Fibroblast of upper back skin (primary cell): ENCODE measurements at places on chromosomes 4 and X.

GRCh38 chrX:12770440-12770839 is 20.8 kb upstream of the PRPS2 start:
- DNase-seq, result no peak

GRCh38 chr4:30256116-30256832 is 463.9 kb upstream of the PCDH7 start:
- DNase-seq, result no peak

DNA sequence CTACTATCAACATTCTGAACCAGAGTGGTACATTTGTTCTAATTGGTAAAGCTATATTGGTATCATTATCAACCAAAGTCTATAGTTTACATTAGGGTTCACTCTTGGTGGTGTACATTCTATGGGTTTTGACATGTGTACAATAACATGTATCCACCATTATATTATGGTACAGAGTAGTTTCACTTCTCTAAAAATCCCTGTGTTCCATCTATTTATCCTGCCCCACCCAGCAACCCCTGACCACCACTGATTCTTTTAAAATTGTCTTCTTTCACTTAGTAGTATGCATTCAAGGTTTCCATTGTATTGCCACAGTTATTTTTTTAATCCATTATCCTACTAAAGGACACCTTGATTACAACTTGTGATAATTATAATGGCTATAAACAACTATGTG is 15.3 kb upstream of the TMPRSS11D start:
- no peak for DNase-seq

- DNase-seq, result no peak
Measured at GRCh38 chr4:101067383-101067782, 279.9 kb downstream of the PPP3CA start.

GRCh38 chr4:26607776-26608175 is 23.9 kb downstream of the TBC1D19 start:
- no peak for DNase-seq

DNA sequence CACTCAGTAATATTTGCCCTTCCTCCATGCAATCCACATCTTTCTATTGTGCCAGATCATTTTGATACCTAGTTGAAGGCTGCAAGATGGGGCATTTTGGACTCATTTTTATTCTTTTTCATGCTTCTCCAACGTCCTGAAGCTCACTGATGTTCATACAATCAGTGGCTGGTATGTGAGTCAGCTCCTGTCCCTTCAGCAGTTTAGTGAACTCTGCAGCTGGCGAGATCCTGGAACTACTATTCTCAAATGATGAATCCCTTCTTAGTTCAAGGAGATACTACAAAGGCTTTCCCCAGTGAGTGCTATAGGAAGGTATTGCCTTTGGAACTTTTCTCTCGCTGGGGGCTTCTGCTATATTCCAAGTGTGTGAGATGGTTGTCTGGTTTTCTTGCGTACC is 9.6 kb upstream of the CCDC149 start:
- peak; percentile 41 for DNase-seq

GRCh38 chrX:135544338-135544948 is 24.0 kb downstream of the INTS6L start:
- no peak for DNase-seq

- no peak for DNase-seq
Measured at GRCh38 chr4:189547559-189547958, 393.1 kb upstream of the FRG1 start.

- peak; percentile 32 for DNase-seq
Measured at GRCh38 chr4:92334716-92335350, 31.1 kb downstream of the GRID2 start.

DNA sequence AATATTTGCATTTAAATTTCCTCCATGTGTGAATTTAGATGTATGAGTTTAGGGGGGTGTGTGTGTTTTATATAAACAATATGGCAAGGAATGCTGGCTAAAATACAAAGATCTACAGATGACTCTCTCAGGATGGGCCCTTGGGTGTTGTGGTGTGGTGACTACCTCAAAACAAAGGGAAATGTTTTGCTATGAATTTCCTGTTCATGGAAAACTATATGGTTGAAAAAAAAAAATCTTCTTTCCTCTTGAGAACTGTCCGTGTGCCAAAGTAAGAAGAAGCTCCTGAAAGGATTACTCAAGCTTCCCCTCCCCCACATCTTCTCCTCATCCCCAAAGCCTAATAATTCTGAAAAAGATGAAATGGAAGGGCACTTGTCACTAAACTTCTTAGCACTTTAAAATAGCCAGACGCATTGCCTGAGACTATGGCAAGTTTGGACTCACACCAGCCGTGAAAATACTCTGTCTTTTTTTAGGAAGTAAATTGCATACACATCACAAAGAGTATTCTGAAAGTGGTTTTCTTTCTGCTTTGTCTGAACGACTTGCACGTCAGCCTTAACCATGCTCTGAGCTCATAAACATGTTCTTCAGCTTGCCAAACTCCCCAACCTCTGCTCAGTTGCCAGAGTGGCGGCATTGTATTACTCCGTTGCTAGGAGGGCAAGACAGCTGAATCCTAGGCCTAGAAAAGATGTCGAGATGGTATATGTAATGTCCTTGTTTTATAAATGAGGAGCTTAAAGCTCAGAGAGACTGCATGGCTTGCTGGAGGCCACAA is 250.4 kb upstream of the JADE1 start:
- peak; percentile 87 for DNase-seq

- DNase-seq, result no peak
Measured at GRCh38 chr4:14865804-14866203, 136.5 kb upstream of the CPEB2 start.

GRCh38 chrX:146433771-146434170 is 375.8 kb upstream of the CXorf51B start:
- DNase-seq, result no peak

GRCh38 chr4:168876106-168876505 is 133.9 kb downstream of the CBR4 start:
- no peak for DNase-seq

GRCh38 chr4:174764105-174764729 is 64.8 kb downstream of the GLRA3 start:
- DNase-seq, result peak; percentile 40

DNA sequence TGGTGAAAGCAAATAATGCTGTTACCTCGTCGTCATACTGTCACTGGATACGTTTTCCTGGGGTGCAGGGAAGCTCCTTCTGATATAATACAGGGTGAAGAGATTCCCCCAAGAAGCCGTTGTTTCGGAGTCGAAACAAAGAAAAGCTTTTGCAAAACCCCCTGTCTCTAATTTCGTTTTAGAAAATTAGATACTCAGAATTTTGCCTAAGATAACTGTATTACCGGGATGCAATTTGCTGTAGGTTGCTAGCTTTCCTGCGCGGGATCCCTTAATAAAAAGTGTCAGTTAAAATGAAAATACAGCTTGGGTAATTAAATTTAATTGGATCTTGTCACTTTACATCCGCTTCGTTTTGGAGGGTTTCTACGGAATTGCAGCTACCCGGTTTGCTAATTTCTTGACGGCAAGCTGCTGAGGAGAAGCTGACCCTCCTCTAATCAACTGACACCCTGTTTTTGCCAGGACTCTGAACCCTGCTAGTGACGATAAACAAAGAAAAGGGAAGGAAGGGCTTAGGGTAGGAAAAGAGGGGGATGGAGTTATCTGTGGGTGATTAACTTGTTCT is 174.6 kb downstream of the SHOX start:
- DNase-seq, result no peak

DNA sequence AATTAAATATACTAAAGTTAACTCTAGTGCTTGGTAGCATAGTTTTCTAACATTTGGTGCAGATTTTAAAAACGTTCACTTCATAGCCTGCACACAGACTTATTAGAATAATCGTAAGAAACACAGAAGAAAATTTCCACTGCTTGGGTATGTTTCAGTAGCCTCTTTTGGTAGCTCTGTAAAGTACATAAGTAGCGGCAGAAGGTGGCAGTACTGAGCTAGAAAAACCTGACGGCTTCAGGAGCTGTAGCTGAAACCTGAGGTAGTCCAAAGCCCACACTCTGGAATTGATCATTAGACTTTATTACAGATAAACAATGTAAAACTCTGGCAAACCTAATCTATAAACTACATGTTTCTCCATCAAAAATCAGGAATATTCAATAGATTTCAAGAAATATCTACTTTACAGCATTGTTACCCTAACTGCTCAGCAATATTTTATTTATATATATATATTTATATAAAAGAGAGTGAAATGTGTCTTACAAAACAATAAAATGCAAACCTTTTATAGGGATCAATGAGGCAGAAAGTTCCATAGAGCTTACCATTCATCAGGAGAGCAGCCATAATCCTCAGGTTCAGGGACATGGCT is 88.2 kb downstream of the ATP8A1 start:
- peak; percentile 59 for DNase-seq

GRCh38 chr4:142331646-142332045 is 514.5 kb downstream of the INPP4B start:
- DNase-seq, result peak; percentile 48

GRCh38 chrX:107849747-107850421 is 24.2 kb downstream of the MID2 start:
- no peak for DNase-seq

GRCh38 chrX:135737366-135738071 is 24.1 kb downstream of the CT45A1 start:
- DNase-seq, result peak; percentile 1

GRCh38 chrX:153374426-153374825 is 26.7 kb downstream of the PNMA6E start:
- no peak for DNase-seq

DNA sequence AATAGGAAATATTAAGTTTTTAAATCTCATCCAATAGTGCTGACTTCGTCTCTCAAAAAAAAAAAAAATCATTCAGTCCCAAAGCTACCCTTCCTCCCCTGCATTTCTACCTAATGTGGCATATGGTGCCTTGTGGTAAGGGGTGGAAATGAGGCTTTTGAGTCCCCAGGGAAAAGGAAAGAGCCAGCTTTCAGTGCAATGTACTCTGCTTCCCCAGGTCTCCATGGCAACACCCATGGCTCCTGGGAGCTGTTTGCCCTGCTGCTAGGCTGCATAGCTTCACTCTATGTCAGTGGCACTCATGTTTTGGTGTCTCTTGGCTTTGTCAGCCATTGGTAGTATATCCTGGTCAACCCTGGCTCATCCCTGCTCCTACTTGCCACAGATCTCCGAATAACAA is 175.9 kb downstream of the SLC39A8 start:
- no peak for DNase-seq

- no peak for DNase-seq
Measured at GRCh38 chr4:48667148-48667547, 112.9 kb downstream of the FRYL start.

GRCh38 chr4:123606946-123607542 is 210.4 kb downstream of the SPRY1 start:
- no peak for DNase-seq

DNA sequence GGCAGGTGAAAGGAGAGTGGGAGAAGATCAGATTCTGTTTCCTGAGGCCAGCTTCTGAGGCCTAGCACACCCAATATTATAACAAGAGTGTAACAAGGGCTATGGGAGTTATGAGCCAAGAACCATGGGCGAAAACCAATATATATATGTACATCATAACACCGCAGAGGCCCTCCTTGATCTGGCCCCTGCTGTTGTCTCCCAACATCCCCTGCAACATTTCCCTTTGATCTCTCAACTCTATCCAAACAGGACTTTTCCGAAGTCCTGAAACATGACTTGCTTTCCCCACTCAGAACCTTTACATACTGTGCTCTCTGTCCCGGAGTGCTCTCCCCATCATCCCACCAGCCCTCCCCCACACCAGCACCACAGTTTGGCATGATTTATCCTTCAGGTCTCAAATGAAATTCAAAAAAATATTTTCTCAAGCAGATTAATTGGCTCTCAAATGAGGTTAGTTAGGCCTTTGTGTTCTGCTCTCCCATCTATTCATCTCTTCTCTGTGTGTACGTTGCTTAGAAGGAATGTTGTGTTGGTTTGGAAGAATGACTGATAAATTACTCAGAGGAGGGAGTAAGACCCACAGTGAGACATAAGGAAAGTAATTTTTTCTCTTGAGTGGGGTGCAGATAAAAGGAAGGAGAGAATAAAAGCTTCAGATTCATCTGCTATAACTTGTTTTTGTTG is 58.1 kb upstream of the SMIM10 start:
- DNase-seq, result peak; percentile 82

DNA sequence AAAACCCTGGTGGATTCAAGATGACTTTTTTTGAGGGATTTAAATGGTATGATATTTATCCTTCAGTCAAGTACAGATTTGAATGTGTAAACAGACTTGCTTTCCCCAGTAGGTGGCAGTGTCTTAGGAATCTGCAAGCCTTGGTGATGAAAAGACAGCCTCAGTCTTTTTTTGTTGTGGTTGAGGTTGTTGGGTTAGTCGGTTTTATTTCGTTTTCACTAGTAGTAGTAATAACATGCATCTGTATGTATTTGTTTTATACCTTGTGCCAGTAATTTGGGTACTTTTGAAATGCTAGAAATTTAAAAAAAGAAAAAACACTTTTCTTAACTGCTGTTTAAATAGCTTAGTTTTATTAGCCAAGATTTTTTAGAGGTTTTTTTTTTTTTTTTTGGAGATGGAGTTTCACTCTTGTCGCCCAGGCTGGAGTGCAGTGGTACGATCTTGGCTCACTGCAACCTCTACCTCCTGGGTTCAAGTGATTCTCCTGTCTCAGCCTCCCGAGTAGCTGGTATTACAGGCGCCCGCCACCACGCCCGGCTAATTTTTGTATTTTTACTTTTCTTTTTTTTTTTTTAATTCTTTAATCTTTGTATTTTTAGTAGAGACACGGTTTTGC is 39.2 kb downstream of the COPS4 start:
- peak; percentile 81 for DNase-seq

- DNase-seq, result no peak
Measured at GRCh38 chr4:62288808-62289541, 1088.8 kb downstream of the ADGRL3 start.

- no peak for DNase-seq
Measured at GRCh38 chr4:139802931-139803330, 137.3 kb downstream of the MGST2 start.

DNA sequence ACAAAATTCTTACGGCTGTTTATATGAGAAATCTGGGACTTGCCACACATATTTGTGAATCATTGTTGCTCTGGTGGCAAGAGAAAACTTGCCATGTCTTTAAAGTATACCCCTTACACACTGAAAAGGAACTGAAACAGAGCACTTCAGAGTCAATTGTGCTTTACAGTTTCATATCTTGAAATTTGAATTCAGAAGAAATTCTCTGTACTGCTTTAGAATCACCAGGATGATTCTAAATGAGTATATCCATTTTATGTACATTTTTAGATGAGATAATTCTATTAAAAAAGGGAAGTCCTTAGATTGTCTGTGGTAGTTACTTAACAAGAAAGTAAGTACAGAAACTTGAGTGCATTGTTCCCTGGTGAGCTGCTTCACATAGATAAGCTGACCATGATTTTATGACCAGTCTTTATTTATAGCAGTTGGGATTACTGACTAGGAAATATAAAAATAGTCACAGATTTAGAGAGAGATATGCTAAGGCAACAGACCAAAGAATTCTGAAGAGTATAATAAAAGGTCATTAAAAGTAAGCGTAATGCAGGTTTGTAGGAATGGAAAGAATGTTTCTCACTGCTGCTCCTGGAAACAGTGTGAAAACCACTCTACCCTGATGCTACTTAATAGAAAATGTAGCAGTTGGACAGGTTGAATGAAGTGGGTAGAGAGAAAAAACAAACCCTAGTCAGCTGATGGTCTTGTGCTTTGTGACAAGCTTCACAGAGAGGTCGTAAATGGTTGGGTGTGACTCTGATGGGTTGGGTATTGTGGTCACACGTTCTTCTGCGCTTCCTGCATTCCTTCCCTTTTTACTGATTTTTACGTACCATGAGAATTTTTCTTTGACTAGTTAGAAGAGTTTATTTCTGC is 41.0 kb downstream of the FNIP2 start:
- peak; percentile 79 for DNase-seq
